Effector memory CD4-positive, alpha-beta T cell (primary cell): ENCODE measurements at places on chromosomes 7 and 10.
A peak's percentile ranks its signal among the peaks of the same experiment; 100 is the strongest.

GRCh38 chr7:117682681-117683385 is 190.4 kb downstream of the CTTNBP2 start:
- no peak for DNase-seq

- DNase-seq, result no peak
Observed at GRCh38 chr7:77222819-77223218, 23.2 kb upstream of the FGL2 start.

- DNase-seq, result no peak
Observed at GRCh38 chr7:143512488-143513340, 35.0 kb downstream of the TAS2R41 start.

DNA sequence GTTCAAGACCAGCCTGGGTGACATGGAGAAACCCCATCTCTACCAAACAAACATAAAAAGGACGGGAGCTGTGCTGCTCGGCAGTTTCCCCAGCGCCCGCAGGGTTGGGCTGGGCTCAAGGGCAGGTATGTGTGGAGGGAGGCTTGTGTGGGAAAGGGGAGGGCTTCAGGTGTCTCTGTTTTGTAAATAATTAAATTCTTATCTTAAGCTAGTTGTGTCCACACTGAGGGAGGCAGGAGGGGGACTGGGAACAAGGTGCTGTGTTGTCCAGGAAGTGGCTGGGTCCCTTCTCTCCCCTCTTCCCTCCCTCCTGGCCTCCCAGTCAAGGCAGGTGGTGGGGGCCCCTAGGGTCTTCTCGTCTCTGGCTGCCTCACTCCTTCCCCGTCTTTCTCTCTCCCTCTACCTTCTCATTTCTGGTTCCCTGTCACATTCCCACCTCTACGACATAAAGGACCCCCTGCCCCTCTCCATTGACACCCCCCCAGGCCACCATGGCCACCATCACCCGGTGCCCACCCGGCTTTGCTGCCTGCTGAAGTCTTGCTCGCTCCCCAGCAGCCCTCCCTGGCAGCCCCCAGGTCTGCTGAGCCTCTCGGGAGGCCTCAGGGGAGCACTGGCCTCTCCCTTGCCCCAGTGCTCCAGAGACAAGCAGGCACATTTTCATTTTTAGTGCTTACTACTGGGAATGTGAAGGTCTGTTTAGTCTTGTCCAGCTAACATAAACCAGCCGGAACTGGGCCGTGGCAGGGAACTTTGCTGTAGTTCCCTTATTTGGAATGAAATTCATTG is 19.3 kb downstream of the NEURL1 start:
- no peak for DNase-seq

GRCh38 chr7:41882256-41882655 is 179.4 kb upstream of the INHBA start:
- DNase-seq, result no peak

DNA sequence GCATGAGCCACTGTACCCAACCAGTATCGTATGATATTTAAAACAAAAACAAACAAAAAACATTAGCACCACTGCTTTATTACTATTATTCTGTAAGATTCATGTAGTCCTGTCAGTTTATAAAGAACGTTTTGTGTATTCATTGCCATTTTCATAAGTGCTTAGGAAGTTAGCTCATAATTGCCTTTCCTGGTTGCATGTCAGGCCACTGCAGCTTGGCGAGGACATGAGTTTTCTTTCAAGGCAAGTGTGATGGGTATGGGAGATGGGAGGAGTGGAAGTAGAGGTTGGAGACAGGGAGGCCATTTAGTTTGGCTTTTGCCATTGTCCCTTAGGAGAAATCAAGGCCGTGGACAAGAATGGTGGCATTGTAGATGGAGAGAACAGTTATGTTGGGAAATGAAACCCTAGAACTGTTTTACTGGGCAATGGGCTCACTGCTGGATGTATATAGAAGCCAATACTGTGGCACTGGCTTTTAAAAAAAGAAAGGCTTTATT is 48.9 kb downstream of the TYW1 start:
- DNase-seq, result no peak

- DNase-seq, result no peak
Observed at GRCh38 chr10:67812007-67812406, 26.0 kb downstream of the DNAJC12 start.

DNA sequence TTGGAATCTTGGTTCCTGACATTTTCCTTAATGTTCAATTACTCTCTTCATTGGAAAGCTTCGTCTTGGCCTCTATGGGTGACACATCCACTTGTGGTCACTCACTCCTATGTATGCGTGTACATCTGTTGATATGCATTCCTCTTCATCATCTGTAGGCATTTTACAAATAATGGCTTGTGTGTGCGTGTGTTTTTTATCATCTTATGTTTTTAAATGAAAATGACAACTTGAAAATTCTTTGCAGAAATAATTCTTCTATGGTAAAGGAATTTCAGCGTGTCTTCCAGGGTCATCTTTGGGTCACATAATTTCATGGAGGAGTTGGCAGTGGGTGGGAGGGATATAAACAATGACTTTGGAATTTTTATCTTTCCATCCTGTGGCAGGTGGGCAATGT is 925.1 kb downstream of the LRMDA start:
- DNase-seq, result no peak

- no peak for DNase-seq
Observed at GRCh38 chr10:87623191-87623590, 36.5 kb upstream of the PAPSS2 start.

- no peak for DNase-seq
Observed at GRCh38 chr7:71271203-71271602, 139.3 kb downstream of the GALNT17 start.

GRCh38 chr7:143205560-143206293 is 16.1 kb upstream of the TAS2R40 start:
- DNase-seq, result no peak

GRCh38 chr10:69088801-69089501 is 1.0 kb downstream of the SRGN start:
- peak; percentile 16 for DNase-seq

DNA sequence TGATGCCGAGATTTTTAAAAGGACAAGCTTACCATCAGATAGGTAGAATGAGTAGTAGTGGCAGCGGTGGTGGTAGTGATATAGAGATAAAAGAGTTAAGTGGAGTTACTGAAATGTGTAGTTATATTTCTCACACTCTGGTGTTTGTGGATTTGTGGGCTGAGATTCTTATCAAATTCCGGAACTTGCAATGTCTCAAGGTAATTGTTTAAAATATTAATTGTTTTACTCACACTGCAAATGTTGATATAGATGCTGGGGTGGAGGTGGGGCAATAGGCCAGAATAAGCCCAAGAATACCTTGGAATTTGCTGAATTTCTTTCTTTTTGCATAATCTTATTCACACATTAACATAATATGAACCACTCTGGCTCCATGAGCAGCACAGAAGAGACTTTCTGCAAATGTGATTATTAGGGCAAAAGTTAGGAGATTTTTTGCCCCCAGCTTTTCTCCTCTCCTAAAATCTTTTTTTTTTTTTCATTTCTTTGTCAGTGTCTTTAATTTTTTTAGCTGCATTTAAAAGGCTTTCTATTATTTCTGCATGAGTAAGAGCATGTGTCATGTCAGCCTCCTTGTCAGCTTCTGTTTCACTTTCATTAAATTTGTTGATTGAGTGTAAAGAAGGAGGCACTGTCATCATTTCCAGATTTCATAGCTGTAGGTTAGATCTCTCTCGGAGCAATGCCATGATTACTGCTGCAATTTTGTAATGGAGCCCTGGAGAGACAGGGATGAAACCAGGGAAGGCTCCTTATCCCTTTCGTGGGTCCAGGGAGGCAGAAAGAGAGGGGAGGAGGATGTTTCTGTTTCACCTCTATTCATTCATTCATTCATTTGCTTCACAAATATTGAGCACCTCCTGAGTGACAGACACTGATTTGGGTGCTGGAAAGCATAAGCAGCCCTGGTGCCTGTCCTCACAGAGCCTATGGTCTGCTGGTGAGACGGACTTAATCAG is 13.1 kb upstream of the SGMS1 start:
- peak; percentile 10 for DNase-seq

- no peak for DNase-seq
Observed at GRCh38 chr10:130080461-130080814, 30.2 kb downstream of the C10orf143 start.

DNA sequence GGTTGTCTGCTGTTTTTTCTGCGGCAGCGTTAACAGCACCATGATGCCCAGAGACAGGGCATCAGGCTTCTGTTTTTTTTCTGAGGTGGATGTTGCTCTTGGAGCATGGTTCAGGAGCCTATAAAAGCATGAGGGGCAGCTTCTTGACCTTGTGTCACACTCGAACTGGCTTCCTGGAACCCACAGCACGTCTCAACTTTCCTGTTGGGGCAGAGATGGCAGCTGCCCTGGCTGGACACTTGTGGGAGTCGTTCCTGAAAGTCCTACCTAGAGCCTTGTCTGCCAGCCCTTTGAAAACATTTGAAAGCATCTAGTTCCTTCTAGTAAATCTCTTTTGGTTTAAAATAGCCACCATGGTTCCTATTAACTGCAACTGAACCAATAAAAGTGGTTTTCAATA is 28.9 kb upstream of the PRKAG2 start:
- no peak for DNase-seq

- no peak for DNase-seq
Observed at GRCh38 chr7:128406314-128407232, 3.2 kb downstream of the IMPDH1 start.

DNA sequence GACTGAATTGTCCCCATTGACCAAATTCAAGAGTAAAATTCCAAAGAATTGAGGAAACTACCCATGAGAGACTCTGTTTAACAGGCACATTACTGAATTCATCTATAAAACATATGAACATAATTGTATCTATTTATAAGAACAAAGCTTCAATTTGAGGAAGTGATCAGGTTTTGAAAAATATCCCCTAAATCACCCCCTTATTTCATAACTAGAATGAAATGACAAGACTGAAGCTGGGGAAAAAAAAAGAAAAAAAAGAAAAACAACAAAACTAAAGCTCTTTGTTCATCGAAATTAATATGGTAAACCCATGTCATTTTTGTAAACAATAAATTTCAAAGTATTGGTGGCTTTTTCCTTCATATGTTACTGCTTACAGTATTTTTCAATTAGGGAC is 184.9 kb upstream of the SEMA3A start:
- DNase-seq, result no peak

DNA sequence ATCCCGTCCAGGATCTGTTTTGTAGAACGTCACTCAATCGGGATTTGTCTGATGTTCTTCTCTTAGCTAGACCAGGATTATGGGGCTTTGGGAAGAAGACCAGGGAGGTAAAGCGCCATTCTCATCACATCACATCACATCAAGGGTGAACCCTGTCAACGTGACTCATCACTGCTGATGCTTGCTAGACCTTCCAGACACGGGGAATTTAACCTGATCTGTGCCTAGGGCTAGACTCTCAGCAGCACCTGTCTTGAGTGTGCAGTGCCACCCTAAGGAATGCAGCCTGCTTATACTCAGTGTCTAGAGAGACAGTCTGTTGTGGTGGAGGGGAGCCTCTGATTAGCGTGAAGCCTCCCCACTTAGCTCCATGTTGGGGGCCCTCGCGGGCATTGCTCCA is 678.6 kb upstream of the FOXK1 start:
- DNase-seq, result no peak

DNA sequence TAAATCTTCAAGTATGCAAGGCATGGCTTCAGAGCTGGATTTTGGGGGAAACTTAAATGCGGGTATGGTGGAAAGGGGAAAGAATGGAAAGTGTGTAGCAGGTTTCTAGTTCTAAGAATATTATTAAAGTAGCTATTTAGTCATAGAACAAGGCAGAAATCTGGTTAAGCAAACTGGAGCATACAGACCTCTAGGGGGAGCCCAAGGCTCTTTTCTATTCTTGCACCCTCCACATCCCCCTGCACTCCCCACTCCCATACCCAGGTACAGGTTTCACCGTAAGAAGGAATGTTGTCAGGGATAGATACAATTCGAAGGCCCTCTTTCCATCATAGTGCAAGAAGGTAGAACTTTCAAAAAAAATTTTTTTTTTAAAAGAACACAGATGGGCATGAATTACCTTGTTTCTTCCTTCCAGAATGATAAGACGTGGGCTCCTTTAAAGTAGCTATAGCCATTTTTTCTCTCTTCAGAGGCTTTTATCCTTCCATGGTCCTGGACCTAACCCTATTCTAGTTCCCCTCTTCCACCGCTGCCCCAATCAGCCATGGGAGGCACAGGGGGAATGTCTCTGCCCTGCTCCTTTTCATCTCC is 41.5 kb upstream of the SMIM30 start:
- DNase-seq, result no peak

GRCh38 chr10:11825796-11826414 is 2.7 kb downstream of the PROSER2 start:
- no peak for DNase-seq

DNA sequence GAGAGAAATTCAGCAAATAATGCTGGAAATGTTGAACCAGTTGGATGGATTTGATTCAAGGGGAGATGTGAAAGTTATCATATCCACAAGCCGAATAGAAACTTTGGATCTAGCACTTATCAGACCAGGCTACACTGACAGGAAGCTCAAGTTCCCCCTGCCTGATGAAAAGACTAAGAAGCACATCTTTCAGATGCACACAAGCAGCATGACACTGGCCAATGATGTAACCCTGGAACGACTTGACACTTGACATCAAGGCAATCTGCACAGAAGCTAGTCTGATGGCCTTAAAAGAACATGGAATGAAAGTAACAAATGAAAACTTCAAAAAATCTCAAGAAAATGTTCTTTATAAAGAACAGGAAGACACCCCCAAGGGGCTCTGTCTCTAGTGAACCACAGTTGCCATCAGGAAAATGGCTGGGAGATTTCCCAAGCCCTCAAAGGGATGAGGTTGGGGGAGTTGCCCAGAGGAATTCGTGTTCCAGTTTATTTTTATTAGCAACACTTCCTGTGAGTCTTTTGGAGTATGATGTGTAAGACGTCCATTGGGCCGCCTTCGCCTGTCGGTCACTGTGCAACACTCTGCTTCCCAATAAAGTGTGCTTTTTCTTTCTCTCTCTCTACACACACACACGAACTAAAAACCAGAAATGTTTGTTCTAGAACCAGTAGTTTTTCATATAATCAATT is 200.0 kb downstream of the HIBADH start:
- no peak for DNase-seq

GRCh38 chr10:12547301-12547771 is 198.0 kb downstream of the CAMK1D start:
- DNase-seq, result no peak

DNA sequence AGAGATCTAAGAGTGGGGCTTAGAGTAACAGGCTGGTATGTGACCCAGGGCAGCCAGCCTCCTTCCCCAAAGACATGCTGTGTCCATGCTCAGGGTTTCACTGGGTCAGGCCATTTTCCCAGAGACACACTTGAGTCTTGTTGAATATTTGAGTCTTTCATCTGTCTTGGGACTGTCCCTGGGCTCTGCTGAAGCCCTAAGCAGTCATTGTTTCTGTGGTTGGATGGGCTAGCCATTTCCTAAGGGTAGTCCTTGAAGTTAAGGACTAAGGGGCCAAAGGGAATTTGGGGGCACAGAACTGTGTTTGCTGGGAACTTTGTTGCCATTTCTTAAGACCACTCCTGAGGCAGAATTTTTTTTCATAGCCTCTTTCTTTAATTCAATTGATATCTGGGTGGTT is 98.4 kb upstream of the SAMD8 start:
- DNase-seq, result no peak
